ENCODE measurements at places on chromosomes 1 and 21. TPM values are rescaled to one million over a fixed set of nuclear protein-coding genes. Genes with fewer than 3 reads are reported as not detected.

HMCN1 gene
- total RNA-seq, result not detected

PKP1 gene
- total RNA-seq, result not detected

HES3 gene
- not detected for total RNA-seq

PRSS38 gene
- total RNA-seq, result not detected

NHLH1 gene
- 0.59 TPM for total RNA-seq

RGS8 gene
- not detected for total RNA-seq

PRKAB2 gene
- 6.8 TPM for total RNA-seq

LRRC38 gene
- not detected for total RNA-seq

SAMD13 gene
- 0.59 TPM for total RNA-seq

SLC45A1 gene
- total RNA-seq, result 0.48 TPM

OVAAL gene
- total RNA-seq, result not detected

NBPF15 gene
- total RNA-seq, result 21.9 TPM

SPSB1 gene
- total RNA-seq, result 0.40 TPM

ST6GALNAC3 gene
- total RNA-seq, result 0.21 TPM

OR2T2 gene
- total RNA-seq, result not detected

NPPB gene
- total RNA-seq, result not detected

CNIH3 gene
- total RNA-seq, result 1.3 TPM

NLRP3 gene
- 3.9 TPM for total RNA-seq

CFAP57 gene
- 0.25 TPM for total RNA-seq

CHODL gene
- total RNA-seq, result not detected

MAN1C1 gene
- total RNA-seq, result 2.1 TPM

CYP4A22 gene
- not detected for total RNA-seq

CFAP141 gene
- not detected for total RNA-seq

KRTAP12-1 gene
- not detected for total RNA-seq

NUAK2 gene
- 1.6 TPM for total RNA-seq

SLC6A9 gene
- 12.2 TPM for total RNA-seq

CPTP gene
- 15.6 TPM for total RNA-seq

FCRL6 gene
- total RNA-seq, result 0.21 TPM

IL24 gene
- total RNA-seq, result 2.2 TPM

PDZK1 gene
- total RNA-seq, result not detected

PPIAL4G gene
- total RNA-seq, result not detected

HHAT gene
- 1.5 TPM for total RNA-seq

NCAM2 gene
- total RNA-seq, result not detected

Data from activated CD8-positive, alpha-beta memory T cell treated with anti-CD3 and anti-CD28 coated beads for 36 hours (primary cell).